Colonic mucosa (tissue), 4 donors: ENCODE measurements at places on chromosomes 4 and X. TPM values are rescaled to one million over a fixed set of nuclear protein-coding genes. Genes with fewer than 3 reads are reported as not detected.

DNA sequence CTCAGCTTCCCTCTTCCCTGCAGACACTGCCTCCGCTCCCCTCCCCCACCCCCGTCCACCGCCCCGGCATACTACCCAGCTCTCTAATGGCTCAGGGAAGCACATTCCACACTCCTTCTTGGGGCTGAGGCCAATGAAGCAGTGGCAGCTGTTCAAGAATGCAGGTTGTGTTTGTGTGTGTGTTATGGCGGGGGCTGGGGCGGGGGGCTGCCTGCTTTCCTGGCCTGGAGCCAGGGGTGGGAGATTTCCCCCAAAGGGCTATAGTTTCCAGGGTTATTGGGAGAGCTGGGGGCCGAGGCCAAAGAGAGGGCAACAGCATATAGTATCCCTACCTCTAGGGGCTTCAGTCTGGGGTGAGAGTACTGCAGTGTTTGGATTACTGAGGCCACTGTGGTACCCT lies 149.4 kb downstream of the EFNB1 start:
- H3K36me3 ChIP-seq, result no peaks in the 10 kb centered on the region
- no peak overlapping the region for H3K27ac ChIP-seq
- H3K4me1 ChIP-seq, result no peaks in the 10 kb centered on the region

GRCh38 chr4:107740381-107740780 lies 20.3 kb upstream of the PAPSS1 start:
- no peak overlapping the region for H3K4me3 ChIP-seq
- no peak overlapping the region for H3K27ac ChIP-seq
- no peak for DNase-seq
- no peaks in the 10 kb centered on the region for H3K36me3 ChIP-seq
- no peaks in the 10 kb centered on the region for H3K27me3 ChIP-seq

DNA sequence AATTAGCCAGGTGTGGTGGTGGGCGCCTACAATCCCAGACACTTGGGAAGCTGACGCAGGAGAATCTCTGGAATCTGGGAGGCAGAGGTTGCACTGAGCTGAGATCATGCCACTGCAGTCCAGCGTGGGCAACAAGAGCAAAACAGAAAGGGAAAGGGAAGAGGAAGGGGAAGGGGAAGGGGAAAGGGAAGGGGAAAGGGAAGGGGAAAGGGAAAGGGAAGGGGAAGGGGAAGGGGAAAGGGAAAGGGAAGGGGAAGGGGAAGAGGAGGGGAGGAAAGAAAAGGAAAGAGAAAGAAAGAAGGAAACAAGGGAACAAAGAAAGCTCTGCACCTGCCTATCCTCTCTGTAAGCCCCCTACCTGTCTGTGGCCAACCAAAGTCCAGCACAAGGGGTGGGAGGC lies 35.2 kb downstream of the FAM53A start:
- no peaks in the 10 kb centered on the region for H3K27me3 ChIP-seq
- no peak overlapping the region for H3K4me3 ChIP-seq
- H3K27ac ChIP-seq, result no peak overlapping the region
- no peaks in the 10 kb centered on the region for H3K4me1 ChIP-seq

Gene SPATA18
- total RNA-seq, result 9.8 TPM

Gene HPF1
- 11.7 TPM for total RNA-seq

GRCh38 chrX:40152741-40153344 lies 55.1 kb upstream of the BCOR start:
- H3K27ac ChIP-seq, result no peak overlapping the region
- H3K4me3 ChIP-seq, result peak overlapping the region; percentile 36
- peak; percentile 38 for DNase-seq
- peaks cover 59% of the 10 kb centered on the region for H3K27me3 ChIP-seq
- H3K36me3 ChIP-seq, result no peaks in the 10 kb centered on the region
- peaks cover 3% of the 10 kb centered on the region for H3K4me1 ChIP-seq

- H3K4me3 ChIP-seq, result no peak overlapping the region
- no peak for DNase-seq
- peaks cover 6% of the 10 kb centered on the region for H3K4me1 ChIP-seq
- H3K27me3 ChIP-seq, result no peaks in the 10 kb centered on the region
- H3K36me3 ChIP-seq, result no peaks in the 10 kb centered on the region
- H3K27ac ChIP-seq, result no peak overlapping the region
Observed at GRCh38 chr4:169315530-169316343, 45.0 kb upstream of the SH3RF1 start.

DNA sequence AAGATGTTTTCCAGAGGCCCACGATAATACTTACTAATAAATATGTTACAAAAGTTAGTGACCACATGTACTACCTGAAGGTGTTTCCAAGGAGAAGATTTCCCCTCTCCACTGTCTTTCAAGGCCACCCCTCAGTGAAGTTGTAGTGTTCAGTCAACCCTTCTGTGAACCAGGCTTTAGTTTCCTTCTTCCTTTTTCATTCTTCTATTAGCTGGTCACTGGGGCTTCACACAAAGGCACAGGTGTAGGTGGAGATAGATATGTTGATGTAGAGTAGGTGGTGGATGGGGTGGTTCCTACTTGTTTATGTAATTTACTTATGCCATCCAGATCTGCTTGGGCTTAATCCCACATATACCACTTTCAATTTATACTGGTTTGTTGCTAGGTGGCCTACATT lies 43.3 kb upstream of the ADAM29 start:
- H3K27ac ChIP-seq, result no peak overlapping the region
- DNase-seq, result no peak
- H3K27me3 ChIP-seq, result no peaks in the 10 kb centered on the region
- no peaks in the 10 kb centered on the region for H3K36me3 ChIP-seq
- H3K4me3 ChIP-seq, result no peak overlapping the region

DNA sequence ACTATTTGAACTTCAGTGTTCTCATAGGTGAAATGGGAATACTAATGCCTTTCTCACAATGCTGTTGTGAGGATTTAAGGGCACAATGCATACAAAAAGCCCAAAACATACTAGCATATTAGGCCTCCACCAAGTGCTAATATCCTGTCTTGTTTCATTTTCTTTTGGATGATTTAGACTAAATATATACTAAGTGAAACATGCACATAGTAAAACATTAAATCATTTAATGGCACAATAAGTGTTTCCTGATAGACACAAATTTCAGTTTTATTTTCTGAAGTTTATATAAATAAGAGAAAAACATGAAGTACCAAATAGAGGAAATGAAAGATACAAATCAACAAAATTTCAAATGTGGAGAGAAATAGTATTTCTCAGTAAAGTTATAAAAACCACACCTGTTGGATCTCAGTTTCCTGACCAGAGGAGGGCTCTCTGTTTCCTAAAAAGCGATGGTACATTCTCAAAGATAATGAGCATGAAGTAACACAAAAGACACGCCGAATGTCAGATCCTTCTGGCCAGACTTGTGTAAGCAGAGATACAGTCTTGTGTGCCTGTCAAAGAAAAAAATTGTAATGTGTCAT lies 25.1 kb downstream of the DDX60 start:
- H3K36me3 ChIP-seq, result no peaks in the 10 kb centered on the region
- no peak overlapping the region for H3K4me3 ChIP-seq
- DNase-seq, result no peak
- H3K27me3 ChIP-seq, result no peaks in the 10 kb centered on the region
- H3K4me1 ChIP-seq, result no peaks in the 10 kb centered on the region
